Cardiac septum (tissue), 1 donor: ENCODE measurements at places on chromosomes 12 and 14. TPM values are rescaled to one million over a fixed set of nuclear protein-coding genes. Genes with fewer than 3 reads are reported as not detected.
A peak's percentile ranks its signal among the peaks of the same experiment; 100 is the strongest.

KLRC3 gene
- not detected for total RNA-seq

CCDC197 gene
- 3.4 TPM for total RNA-seq

PCED1B gene
- 1.9 TPM for total RNA-seq

DNA sequence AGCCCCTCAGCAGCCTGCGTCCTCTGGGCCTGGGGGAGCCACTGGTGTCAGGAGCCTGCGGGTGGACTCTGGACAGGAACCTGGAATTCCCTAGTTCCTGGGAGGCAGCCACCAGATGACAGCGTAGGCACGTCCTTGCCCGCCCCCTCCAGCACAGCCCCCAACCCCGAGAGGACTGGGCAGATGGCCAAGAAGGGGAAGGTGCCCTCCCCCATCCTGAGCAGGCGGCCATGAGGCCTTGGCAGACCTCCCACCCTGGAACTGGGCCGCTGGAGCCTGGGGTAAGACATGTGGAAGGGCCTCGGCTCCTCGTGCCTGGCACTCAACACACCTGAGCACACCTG, 60.4 kb upstream of the FBRSL1 start:
- no peak for DNase-seq

ARMH4 gene
- 6.4 TPM for total RNA-seq

DNA sequence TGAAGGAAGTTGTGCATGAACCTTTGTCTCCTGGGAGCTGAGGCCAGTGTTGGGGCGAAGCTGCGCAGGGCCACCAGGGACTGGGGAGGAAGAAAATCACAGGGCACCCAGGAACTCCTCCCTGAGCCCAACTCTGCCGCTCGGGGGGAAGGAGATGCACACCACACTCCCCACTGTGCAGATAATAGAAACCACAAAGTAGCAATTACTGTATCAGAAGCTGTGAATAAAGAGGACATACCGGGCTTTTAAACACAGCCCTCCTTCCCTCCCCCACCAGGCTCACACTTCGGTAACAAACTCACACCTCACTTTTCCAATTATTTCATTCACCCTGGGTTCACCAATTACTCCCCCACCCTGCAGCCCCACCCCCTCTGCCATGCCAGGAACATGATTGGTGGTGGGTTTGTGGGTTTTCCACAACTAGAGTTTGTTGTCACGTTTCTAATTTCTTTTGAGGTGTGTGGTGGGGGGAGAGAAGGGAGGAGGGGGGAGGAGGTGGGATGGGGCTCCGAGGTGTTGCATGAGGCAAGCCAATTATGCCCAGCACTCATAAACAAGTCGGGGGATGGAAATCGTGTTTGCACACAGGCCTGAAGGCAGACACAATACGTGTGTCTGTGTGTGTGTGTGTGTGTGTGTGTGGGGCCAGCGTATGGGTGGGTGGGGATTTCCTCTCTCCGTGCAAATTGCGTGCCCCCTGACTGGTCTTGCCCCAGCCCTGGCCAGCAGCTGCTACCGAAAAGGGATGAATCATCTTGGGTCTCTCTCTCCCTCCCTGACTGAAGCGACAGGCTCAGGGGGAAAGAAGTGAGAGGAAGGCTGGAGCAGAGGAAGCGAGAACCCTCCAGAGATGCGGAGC, 103.3 kb downstream of the RBM19 start:
- DNase-seq, result no peak

ANO2 gene
- total RNA-seq, result 13.6 TPM

ESR2 gene
- total RNA-seq, result 0.38 TPM

DNA sequence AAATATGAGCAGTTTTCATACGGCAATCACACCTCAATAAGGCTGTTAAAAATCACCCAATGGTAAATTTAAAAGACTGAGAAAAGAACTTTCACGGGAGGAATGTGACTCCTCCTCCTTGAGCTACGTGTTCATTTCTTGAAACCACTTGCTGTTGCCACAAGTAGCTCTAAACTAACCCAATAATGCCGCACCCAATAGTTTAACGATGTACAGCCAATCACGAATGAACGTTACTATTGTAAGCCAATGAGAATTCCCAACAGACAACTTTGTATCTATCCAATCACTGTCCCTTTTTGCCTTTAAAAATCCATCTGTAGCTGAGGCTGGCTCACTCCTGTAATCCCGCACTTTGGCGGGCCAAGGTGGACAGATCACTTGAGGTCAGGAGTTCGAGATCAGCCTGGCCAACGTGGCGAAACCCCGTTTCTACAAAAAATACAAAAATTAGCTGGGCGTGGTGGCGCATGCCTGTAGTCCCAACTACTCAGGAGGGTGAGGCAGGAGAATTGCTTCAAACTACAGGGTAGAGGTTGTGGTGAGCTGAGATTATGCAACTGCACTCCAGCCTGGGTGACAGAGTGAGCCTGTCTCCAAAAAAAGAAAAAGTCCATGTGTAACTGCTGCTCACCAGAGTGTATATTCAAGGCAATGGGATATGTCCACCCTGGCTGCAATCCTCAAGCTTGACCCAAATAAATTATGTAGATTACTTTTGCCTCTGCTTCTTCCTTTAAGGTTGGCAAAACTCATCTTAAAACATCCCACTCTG, 24.4 kb upstream of the BTBD6 start:
- no peak for DNase-seq

DNA sequence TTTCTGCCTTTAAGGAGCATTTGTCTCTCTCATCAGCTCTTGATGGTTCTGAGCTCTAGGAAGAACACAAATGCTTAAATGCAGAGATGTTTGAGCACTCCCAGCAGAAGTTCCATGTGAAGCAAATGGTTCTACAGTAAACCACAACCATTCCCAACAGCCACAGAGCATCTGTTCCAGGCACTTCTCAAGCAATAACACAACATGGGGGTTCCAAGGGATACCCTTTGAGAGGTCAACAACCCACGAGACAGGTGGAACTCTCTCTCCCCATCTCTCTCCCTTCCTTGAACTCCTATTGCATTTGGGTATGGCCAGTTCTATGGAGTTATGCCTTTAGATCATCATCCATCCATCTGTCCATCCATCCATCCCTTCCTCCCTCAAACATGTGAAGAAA, 5.2 kb upstream of the COL2A1 start:
- DNase-seq, result no peak

GRCh38 chr12:122996621-122997342, 16.3 kb downstream of the ARL6IP4 start:
- no peak for DNase-seq

DNA sequence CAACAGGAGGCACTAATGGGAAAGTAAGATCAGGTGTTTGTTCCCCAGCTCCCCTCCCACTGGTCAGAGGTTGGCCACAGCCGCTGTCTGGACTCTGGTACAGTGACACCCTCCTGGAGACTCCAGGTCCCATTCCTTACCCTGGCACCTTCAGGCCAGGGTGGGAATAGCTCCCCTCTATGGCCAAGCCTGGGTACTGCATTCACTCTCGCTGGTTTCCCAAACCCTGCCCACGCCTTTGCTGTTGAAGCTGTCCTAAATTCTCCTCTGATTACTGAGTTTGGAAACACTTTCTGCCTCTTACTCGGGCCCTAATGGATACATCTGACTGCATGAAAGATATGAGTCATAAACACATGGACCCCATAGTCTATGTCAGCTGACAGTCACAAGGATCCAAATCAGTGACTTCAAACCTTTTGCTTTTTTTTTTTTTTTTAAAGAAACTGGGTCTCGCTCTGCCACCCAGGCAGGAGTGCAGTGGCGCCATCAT, 17.9 kb downstream of the HRK start:
- no peak for DNase-seq

COX6A1 gene
- total RNA-seq, result 232 TPM

GRCh38 chr12:34297126-34297789, 275.0 kb downstream of the ALG10 start:
- peak; percentile 44 for DNase-seq

DNA sequence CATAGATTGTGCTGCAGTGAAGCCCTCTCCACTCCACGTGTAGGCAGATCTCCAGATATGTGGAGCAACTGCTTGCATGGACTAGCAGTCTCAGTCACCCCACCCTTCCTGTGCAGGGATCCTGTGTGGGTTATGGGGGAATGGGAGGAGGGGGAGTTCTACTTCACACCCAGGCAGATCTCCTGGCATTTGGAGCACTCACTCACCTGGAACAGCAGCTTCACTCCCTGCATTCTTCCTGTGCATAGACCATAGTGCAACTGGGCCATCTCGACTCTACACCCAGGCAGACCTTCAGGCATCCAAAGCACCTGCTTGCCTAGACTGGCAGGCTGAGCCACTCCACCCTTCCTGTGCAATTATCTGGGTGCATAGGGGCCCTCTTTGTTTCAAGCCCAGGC, 96.0 kb upstream of the PCED1B start:
- DNase-seq, result no peak

- DNase-seq, result no peak
Measured at GRCh38 chr12:110669193-110669502, 19.8 kb downstream of the HVCN1 start.

- no peak for DNase-seq
Measured at GRCh38 chr12:12507121-12507520, 55.5 kb downstream of the DUSP16 start.

GRCh38 chr14:63594455-63595372, 47.0 kb downstream of the WDR89 start:
- no peak for DNase-seq

DNA sequence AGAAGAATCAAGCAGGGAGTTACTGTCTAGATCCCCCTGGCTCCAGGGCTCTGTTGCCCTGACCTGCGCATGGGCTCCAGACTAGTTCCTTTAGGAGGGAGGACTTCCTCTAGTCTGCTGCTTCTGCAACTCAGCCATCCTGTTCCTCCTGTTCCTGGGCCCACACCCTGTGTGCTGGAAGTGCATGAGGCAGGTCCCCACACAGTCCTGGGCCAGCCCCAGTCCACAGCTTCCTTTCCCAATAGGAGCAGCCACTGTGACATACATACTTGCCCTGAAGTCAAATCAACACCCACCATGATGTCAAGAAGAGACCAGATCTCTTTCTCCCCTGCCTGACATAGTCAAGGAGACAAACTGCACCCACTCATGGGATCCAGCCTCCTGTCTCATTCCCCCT, 1.3 kb downstream of the SDR9C7 start:
- DNase-seq, result peak; percentile 67

KRT79 gene
- not detected for total RNA-seq

DNA sequence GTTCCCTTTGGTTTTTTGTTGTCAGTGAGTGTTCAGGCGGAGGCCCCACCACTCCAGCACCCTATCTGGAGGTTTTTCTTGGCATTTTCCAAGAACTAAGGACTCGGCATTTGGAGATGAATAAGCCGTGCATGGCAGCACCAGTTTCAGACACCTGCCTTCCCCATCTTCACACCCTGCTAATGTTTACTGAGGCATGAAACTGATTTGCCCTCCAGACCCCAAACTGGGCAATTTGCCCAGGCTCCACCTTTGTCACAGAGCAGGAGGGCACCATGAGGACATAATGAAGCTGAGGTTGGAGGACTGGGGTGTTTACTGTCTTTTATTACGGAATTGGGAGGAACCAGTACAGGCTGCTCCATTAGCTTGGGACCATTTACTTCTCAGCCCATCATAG, 113.4 kb downstream of the LGMN start:
- no peak for DNase-seq

DNA sequence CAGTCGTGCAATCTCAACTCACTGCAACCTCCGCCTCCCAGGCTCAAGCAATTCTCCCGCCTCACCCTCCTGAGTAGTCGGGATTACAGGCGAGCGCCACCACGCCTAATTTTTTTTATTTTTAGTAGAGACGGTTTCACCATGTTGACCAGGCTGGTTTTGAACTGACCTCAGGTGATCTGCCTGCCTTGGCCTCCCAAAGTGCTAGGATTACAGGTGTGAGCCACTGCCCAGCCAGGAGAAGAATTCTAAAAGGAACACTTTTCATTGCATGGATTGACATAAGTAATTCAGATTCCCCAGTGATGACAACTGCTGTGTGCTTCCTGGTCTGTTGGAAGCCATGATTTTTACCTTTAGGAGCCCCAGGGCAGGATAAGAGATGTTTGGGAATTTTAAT, 22.1 kb downstream of the DMAC2L start:
- DNase-seq, result no peak

GRCh38 chr12:14803830-14804160, 325 bp downstream of the C12orf60 start:
- no peak for DNase-seq

DNA sequence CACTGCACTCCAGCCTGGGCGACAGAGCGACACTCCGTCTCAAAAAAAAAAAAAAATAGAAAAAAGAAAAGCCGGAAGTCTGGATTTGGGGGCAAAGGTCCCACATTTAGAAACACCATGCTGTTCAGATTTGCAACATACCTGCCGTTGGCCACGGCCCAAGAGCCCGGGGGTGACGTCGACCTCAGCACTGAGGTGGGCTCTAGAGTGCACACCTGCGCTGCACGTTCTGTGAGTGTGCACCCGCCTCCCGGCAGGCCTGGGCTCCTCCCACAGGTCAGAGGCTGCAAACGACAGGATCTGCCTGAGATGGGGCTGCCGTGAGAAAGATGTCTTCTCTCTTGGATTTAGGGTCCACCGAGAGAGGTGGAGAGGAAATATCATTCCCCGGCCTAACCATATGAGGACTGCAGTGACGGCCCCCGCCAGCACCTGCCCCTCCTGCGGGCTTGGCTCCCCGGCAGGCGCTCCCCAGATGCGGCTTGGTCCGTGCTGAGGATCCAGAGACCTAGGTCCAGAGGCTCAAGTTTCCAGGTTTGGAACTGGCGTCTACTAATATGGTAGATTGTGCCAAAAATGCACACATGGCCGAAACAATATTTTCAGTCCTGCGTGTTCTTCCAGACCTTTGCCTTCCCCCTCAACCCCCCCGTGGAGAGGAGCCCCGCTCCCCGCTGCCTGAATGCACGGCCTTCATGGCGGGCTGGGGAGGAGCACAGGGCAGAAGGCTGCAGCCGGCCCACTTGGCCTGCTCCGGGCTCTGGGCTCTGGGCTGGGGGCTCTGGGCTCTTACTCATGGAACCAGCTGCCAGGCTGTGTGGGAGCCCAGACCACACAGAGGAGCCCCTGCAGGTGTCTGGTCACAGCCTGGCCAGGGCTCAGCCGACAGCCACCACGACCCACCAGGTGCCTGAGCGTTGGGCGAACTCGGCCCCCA, 58.8 kb upstream of the FBRSL1 start:
- DNase-seq, result no peak

SMCO2 gene
- total RNA-seq, result 0.38 TPM

IFI27L2 gene
- total RNA-seq, result 93.0 TPM

DNA sequence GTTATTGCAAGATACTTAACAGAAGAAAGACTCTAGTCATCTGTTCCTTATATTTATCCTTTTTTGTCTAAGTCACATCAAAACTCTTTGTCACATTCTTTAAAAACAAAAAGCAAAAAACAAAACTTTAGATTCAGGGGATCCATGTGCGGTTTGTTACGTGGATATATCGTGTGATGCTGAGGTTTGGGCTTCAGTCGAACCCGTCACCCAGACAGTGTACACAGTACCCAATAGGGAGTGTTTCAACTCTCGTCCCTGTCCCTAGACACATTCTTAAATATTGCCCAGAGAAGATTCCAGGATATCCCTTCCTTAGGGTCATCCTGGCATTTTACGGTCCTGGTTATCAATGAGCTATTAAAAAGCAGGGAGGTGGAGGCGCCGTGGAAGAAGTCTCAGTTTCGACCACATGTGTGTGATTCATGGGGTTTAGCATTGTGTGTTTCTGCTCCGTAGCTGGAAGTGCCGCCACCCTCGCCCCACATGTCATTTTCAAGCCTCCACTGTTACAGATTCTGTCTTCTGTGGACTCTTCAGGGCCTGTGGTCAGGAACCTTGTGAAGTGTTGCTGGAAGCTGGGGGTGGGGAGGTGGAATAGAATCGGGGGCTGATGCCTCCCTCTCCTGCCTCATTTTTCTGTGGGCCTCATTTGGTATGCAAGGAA, 19.9 kb downstream of the CCND2 start:
- no peak for DNase-seq
